H1 (cell line): ENCODE measurements at places on chromosomes 16 and 17. TPM values are rescaled to one million over a fixed set of nuclear protein-coding genes. Genes with fewer than 3 reads are reported as not detected.

GRCh38 chr16:57352636-57353047 lies 5.9 kb upstream of the CCL22 start:
- DNase-seq: no peak

DNA sequence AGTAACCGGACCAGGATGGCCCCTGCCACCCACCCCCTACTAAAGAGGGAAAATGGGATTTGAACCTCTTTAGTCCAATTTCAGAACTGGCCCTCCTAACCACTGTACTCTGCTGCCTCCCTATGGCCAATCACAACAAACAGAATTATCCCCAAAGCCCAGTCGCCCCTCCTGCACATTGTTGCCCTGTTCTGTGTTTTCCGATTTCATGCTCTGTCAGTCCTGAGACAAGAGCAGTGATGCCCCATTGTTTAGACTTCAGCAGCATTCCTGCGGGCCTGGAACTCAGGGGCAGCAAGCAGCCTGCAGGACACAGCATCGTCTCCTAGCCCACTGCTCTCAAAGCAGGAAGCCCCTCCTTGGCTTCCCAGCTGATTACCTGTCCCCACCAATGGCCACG lies 20.5 kb upstream of the KLHL11 start:
- DNase-seq: no peak

Gene CACNA1H
- 27.2 and 28.7 TPM in 2 replicates for total RNA-seq

Gene CCDC92B
- 11.9 and 12.1 TPM in 2 replicates for total RNA-seq

Gene RAMP2
- total RNA-seq: 12.0 and 13.4 TPM in 2 replicates

DNA sequence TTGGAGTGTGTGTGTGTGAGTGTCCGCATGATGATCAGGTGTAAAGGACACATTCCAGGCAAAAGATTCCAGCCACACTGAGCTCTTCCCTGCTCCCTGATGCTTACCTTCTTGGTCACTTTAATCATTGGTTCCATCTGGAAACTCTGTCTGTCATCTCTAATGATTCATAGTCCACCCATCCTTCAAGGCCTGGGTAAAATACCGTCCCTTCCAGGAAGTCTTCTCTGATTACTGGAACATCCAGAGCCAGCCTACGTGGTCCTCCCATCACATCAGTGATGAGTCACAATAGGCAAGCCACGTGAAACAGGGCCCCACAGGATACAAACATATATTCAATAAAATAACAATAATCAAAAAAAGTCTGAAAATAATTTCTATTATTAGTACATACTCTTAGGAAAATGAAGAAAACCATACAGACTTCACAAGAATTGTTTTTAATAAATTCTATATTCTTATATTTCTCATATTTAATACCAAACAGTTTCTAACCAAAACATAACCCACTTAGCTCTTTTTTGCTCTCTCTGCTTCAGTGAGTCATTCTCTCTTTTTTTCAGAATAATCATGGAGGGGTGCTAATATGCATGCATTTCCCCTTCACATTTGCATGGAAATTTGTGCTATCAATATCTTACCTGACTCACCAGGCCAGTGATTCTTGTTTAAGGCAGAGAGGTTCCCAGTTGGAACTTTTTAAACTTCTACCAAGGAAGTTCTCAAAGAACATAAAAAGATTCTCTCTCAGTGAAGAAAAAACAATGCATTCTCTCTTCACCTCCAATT lies 263.2 kb downstream of the TOX3 start:
- DNase-seq: no peak

DNA sequence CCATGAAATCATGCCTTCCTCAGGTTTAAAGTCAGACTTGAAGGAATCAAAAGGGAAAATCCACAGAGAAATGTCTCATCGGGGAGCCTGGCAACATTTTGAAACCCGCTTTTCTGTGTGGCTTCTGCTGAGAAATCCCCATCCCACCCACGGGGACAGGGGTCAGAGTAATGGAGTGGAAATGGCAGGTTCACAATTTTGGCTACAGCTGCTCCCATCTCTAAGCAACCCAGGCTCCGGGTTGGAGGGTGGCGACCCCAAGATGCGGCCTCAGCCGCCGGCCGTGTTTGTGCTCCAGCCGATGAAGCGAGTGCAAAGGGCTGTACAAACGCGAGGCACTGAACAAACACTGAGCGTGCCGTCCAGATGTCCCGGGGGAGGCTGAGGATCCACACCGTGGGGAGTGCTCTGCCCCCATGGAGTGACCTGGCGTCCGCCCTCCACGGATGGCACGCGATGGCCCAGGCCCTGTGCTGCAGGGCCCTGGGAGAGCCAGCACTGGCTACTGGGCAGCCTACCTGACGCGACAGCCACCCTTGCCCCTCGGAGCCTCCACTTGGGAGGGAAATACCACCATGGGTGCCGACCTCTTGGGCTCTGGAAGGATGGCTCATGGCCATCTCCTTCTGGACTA lies 22.2 kb downstream of the SLC43A2 start:
- no peak for DNase-seq

Gene GCGR
- total RNA-seq: 0.56 and 0.61 TPM in 2 replicates

Gene SGSM2
- 38.7 and 44.5 TPM in 2 replicates for total RNA-seq

DNA sequence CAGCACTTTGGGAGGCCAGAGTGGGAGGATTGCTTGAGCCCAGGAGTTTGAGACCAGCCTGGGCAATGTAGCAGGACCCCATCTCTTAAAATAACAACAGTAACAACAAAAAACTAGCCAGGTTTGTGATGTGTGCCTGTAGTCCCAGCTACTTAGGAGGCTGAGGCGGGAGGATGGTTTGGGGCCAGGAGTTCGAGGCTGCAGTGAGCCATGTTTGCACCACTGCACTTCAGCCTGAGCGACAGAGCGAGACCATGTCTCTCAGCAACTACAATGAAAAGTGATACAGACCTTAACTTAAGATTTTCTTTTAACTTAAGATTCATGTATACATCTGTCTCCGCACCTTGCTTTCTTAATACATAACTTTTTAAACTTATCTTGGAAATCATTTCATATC lies 17.2 kb downstream of the NKD1 start:
- DNase-seq: no peak

- no peak for DNase-seq
Measured at GRCh38 chr16:49478107-49478506, 104.5 kb downstream of the C16orf78 start.
